ENCODE measurements at places on chromosomes 5 and 9.
A peak's percentile ranks its signal among the peaks of the same experiment; 100 is the strongest.

- DNase-seq: no peak
Measured at GRCh38 chr9:68470067-68470466, 70.6 kb downstream of the TMEM252 start.

- DNase-seq: no peak
Measured at GRCh38 chr5:93120051-93120450, 461.0 kb downstream of the NR2F1-AS1 start.

GRCh38 chr9:124215368-124215910, 42.3 kb upstream of the NEK6 start:
- DNase-seq: peak; percentile 32

GRCh38 chr5:80668016-80668969, 13.5 kb upstream of the DHFR start:
- DNase-seq: peak; percentile 76

GRCh38 chr5:125005266-125005665, 258.8 kb upstream of the ZNF608 start:
- DNase-seq: no peak

- no peak for DNase-seq
Measured at GRCh38 chr5:27377626-27378025, 339.2 kb upstream of the CDH9 start.

GRCh38 chr5:133456933-133457402, 155.4 kb downstream of the FSTL4 start:
- DNase-seq: no peak

- DNase-seq: no peak
Measured at GRCh38 chr5:44048276-44048984, 340.8 kb downstream of the FGF10 start.

- no peak for DNase-seq
Measured at GRCh38 chr5:112687306-112687705, 50.4 kb upstream of the APC start.

- no peak for DNase-seq
Measured at GRCh38 chr5:57780961-57781325, 298.3 kb upstream of the ACTBL2 start.

DNA sequence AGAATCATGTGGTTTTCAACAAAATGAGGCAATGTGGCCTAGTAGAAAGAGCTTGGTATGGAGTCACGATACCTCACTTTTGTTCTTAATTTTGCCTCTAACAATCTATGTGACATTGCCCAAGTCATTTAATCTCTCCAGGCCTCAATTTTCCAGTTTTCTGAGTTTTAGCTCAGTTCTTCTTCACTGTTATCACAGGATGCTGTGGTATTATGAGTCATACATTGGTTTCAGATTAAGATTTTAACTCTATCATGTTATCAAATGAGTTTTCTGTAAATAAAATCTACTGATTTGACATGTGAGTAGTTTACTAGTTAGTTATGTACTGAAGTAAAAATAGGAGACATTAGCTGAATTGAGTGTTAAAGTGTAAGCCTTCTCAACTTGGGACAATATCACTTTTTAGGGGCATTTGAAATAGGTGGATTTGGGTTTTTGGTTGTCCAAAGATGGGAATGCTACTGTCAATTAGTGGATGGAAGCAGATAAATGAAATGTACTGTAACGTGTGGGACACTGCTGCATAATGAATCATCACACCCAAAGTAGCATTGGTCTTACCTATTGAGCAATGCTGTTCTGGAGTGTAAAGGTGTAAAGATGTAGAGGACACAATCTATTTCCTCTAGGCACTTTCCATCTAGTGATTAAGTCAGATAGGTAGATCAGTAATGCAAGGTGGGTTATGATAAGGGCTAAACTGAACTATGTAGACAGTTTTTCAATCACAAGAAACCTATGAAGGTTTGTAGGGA, 73.3 kb downstream of the NNT start:
- DNase-seq: no peak

DNA sequence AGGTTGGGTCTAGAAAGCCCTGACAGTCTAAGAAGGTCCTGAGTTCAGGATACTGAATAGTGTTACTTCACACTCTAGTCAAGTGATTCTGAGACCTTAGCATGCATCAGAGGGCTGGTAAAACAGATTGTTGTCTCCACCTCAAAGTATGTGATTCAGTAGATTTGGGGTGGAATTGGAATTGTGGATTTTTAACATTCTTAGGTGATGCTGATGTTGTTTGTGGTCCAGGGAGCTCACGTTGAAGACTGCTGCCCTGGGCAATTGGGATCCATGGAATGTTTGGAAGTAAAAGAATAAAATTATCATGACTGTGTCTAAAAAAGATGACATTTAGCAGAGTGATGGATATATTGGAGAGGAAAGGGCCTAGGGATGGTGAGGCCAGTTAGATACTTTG, 75.6 kb downstream of the VCAN start:
- no peak for DNase-seq

- no peak for DNase-seq
Measured at GRCh38 chr9:113705306-113705927, 170.7 kb upstream of the ZNF618 start.

DNA sequence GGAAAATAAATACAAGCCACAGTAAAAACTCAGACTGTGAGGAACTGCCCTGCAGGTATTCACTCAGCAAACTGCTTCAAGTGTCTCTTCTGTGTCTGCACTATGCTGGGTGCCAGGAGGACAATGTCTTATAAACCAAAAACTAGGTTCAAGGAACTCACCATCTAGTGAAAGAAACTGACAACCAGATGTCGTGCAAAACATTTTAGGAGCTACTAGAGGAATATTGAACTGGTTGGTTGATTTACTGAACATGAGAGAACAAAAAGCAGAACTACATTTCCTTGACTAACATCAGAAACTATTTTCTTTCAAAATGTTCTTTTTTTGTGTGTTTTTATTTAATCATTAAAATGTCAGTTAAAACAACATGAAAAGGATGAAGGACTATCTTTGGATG, 35.2 kb downstream of the ZNF366 start:
- DNase-seq: no peak

DNA sequence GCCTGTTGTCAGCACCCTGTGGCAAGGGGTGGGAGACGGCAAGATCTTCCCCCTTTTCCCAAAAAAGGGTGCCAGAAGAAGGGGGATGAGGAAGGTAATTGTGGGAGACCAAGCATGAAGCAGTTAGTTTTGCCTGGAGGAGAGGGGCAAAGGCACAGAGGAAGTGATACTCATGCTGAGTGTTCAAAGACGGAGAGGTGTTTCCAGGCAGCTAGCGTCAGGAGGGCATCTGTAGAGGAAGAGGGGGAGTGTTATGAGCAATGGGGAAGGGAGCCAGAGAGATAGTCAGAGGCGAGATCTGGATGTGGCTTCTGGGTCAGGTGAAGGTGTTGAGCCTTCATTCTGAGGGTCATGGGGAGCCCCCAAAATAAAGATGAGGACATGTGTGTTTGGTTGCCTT, 26.9 kb upstream of the ADAM19 start:
- no peak for DNase-seq

DNA sequence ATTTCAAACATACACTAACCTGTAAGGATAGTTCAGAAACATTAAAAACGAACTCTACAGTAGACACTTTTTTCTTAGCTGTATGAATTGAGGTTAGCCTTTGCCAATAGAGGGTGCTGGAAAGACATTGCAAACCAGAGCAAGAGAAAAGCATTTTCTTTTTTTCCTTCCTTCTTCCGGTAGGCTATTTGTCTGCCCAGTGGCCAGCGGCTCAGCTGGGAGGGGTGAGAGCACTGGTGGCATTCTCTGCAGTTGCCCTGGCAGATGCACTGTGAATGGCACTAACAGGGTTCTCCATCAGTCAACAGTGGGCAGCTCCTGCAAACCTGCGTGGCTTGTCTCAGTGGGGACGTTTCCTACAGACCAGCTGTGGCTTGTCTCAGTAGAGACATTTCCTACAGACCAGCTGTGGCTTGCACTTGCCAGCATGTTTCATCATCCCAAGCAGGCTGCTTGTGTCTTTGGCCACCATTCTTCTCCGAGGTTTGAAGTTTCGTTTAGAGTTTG, 984.5 kb upstream of the CDH18 start:
- DNase-seq: peak; percentile 67

Data from upper lobe of right lung (tissue), 1 donor.